Posterior vena cava (tissue), 2 donors: ENCODE measurements at places on chromosomes 16 and 17. TPM values are rescaled to one million over a fixed set of nuclear protein-coding genes. Genes with fewer than 3 reads are reported as not detected.
A peak's percentile ranks its signal among the peaks of the same experiment; 100 is the strongest.

DNA sequence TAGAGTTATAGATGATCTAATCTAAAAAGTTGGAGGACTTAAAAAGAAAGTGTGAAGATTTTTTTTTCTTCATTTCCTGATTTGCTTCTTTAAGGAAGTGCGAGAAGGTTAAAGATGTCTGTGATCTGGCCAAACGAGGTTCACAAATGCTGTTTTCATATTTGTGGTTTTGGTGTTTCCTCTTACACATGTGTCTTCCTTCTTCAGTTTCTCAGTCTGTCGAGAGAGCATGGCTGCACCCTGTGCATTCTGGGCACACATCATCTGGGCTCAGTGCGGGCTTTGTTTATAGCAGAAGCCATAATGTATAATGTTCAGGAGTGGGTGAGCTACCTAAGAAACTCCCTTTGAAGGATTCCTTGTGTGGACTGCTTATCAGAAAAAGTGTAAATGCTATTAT is 260.4 kb upstream of the TBX2 start:
- no peak for DNase-seq

- no peak for DNase-seq
These were observed 631 bp downstream of the RETREG3 start for GRCh38 chr17:42608305-42609181.

- DNase-seq = no peak
These were observed 32.4 kb downstream of the TIMM22 start for GRCh38 chr17:1029196-1029921.

DNA sequence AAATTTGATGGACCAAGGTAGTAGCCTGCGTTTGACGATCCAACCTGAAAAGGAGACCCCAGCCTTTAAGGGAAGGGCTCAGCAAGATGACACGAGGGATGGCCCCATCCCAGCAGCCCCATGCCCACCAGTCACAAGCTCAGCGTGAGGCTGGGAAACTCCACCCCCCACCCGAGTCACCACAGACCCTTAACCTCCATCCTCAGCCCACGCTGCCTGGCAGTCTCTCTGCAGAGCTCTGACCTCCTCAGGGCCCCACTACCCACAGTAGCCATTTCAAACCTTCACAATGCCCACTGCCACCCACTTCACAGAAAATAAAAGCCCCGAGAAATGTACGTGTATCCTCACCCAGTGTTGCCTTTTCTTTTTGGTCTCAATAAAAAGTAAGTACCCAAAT is 18.7 kb downstream of the USP36 start:
- DNase-seq = peak; percentile 50

DNA sequence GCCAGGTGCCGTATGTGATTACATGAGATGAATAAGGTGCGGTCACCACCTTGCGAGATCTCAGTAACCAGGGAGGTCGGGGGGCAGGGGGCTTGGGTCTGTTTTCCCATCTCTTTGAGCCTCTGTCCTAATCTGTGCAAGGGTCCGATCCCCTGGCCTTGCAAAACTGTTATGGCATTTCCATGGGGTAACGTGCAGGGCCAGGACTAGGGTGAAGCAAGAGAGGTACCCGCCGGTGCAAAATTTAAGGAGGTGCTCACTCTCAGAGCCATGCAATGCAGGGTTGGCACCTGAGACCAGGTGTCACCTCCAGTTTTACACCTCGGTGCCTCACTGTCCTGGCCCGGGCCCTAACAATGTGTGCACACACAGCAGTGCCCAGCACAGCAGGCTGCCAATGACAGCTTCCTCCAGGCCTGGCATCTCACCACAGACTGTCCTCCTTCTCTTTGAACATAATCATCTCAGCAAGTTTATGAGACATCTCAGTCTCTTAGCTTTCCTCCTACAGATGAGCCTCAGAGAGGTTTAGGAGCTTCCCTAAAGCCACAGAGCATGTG is 43.6 kb downstream of the C16orf95 start:
- peak; percentile 58 for DNase-seq

DNA sequence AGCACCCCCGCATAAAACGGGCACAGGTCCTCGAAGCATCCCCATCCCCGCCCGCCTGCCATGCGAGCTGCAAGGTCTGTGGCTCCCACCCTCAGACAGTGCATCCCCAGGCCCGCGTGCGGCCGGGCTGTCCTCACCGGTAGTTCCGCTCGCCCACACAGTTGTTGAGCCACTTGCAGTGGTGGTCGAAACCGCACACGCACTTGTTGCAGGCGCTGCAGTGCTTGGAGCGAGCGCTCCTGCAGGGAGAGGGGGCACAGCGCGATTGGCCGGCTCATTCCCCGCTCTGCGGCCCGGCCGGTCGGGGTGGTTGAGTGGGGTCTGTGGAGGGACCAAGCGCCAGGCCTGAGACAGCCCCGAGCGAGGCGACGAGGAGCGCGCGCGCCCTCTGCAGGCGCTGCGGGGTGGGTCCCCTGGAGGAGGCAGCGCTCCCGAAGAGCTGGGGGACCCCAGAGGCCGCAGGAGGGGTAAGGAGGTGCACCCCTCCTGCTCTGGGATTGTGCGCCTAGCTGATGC is 6.0 kb upstream of the TPPP3 start:
- DNase-seq = no peak

- no peak for DNase-seq
These were observed 29.5 kb upstream of the MAPK3 start for GRCh38 chr16:30152517-30152916.

DNA sequence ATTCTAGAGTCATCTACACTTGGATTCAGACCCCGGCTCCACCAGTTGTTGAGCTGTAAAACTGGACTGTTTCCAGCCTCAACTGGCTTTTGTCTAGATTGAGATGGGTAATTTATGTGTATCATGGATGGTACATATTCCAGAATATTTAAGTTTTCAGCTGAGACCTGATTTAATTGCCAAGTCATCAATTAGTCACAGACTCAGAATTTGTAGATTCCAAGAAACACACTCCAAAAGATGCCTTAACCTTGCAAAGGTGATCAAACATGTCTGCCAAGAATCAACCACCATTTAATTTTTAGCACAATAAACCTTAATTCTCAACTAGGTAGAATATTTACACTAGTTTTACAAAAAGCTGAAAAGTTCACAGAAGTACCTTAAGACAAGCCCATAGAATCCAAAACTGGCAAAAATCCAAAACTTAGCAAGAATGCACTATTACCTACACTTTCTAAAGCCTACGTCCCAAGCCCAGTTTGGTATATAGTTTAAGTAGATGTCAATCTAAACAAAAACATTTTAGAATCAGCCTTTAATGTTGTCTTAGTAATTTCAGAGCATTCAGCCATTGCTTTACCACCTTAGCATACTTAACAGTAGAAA is 17.7 kb downstream of the SIAH1 start:
- no peak for DNase-seq

DNA sequence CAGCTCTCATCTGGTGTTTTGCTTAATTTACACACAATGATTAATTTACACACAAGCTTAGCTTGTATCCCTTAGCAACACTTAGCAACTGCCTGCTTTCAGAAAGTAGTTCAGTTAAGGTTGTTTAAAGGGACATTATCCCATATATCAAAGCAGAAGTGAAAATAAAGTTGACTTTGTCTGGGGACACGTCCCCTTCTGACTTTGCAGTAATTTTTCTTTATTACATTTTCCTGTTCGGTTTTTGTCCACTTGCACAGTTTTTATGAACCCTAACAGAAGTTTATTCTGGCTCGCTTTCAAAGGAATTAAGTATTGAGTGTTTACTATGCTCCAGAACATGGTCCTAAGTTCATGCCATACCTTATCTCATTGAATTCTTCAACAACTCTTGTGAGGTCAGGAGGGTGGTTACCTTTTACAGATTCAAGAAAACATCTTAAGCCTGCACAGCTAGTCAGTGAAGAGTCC is 41.5 kb downstream of the ARHGAP44 start:
- DNase-seq = no peak

DNA sequence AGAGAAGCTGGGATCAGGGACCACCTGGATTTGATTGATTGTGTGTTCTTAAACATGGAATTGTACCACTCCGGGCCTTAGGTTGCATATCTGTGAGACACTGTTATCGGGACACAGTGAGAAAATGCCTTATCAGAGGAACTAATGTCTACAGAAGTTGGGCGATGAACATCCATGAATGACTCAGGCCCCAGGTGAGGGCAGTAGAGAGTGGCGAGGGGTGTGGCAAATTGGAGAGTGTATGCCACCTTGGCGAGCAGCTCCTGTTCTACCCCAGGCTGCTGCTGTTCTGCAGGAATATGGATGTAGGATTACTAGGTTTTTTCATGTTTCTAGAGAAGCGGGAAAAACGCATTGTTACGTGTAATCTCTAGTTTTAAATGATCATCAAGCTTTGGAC is 38.8 kb downstream of the CLEC16A start:
- no peak for DNase-seq

DNA sequence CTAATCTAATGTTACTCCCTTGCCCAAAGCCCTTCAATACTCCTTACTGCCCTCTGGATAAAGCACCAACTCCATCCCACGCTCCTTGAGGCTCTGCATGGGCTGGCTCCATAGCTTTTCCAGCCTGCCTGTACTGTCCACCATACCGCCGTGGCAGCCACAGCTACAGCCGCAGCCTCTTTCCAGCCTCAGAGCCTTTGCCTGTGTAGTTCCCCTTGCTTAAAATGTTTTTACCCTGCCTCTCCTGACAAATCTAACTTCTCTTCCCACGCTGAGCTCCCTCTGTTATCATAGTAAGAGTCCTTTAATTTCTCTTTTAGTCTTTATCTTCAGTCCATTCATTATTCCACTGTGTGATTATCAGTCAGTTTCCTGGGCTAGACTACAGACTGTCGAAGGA is 22.0 kb downstream of the TEX14 start:
- no peak for DNase-seq

- no peak for DNase-seq
These were observed 31.8 kb upstream of the IRF8 start for GRCh38 chr16:85867189-85867588.

- DNase-seq = no peak
These were observed 3.2 kb upstream of the IL17C start for GRCh38 chr16:88634994-88635670.

GRCh38 chr16:85991425-85991824 is 92.5 kb downstream of the IRF8 start:
- peak; percentile 61 for DNase-seq

GRCh38 chr17:8563024-8563776 is 67.3 kb downstream of the MYH10 start:
- no peak for DNase-seq

GRCh38 chr16:24966634-24967033 is 48.5 kb downstream of the ARHGAP17 start:
- no peak for DNase-seq

- no peak for DNase-seq
These were observed 961.9 kb downstream of the CDH11 start for GRCh38 chr16:64159976-64160375.

DNA sequence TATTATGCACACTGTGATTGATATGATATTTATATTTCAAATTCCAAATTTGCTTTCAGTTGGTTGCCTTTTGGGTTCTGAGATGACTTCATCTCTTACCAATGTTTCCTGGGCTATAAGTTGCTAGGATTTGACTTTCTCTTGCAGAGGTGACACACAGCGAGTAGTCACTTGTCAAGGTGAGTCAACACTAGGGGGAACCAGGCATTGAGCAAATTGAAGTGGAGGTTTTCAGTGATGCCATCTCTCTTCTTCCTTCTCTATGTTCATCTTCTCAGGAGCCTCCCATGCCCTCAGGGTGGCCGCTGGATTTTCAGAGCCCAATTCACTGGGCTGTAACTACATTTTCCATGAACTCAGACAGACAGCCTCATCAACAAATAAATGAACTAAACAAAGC is 6.0 kb upstream of the CPD start:
- no peak for DNase-seq

GRCh38 chr17:72576289-72576759 is 455.5 kb downstream of the SOX9 start:
- no peak for DNase-seq

DNA sequence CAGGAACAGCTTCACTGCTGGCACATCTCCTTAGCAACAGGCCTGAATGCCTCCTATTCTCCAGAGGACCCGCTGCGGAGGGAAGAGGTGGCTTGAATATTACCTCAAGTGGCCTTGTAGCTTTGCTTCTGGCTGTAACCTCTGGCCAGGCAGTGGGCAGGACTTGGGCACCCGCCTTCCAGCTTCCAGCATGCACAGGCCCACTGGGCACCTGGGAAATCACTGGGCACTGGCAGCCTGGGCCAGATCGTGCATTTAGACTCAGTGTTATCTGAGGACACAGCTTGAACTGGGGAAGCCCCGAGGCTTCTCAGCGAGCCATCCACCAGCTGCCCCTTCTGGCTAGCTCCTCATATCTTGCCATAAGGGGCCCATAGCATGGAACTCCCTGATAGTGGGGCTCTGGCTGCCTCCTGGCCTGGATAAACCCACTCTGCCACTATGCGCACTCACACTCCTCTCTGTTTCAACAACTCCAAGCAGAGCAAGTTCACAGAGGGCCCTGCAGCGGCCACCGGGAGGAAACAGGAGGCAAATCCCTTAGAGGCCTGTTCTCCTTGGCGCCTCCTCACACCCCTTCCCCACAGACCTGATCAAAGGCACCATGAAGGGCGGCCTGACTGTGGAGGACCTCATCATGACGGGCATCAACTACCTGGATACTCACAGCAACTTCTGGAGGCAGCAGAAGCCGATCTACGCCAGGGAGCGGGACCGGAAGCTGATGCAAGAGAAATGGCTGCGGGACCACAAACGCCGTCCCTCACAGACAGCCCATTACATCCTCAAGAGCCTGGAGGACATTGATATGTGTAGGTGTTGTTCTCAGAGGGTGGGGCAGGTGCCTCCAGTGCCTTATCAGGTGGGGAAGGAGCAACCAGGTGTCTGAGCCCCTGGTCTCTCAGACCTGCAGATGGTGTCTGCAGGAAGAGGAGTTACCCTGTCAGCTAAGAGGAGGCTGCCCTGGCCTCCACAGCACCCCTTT is 7.8 kb downstream of the ODAD4 start:
- DNase-seq = no peak

GRCh38 chr16:89037261-89038152 is 56.1 kb upstream of the ACSF3 start:
- DNase-seq = peak; percentile 78

- DNase-seq = peak; percentile 53
These were observed 377.8 kb upstream of the TNRC6C start for GRCh38 chr17:77580531-77581270.

TNFRSF13B gene
- not detected for total RNA-seq

MFAP4 gene
- total RNA-seq = 231 TPM

IL17C gene
- not detected for total RNA-seq

CES3 gene
- 1.3 TPM for total RNA-seq

KRT25 gene
- not detected for total RNA-seq

RNF43 gene
- total RNA-seq = not detected

RPS6KB1 gene
- 41.0 TPM for total RNA-seq

SLC7A6OS gene
- 9.9 TPM for total RNA-seq

PMFBP1 gene
- 0.60 TPM for total RNA-seq

PYDC1 gene
- total RNA-seq = not detected

BAIAP2 gene
- 30.5 TPM for total RNA-seq

GPR179 gene
- not detected for total RNA-seq

KRT28 gene
- not detected for total RNA-seq

ABCC11 gene
- total RNA-seq = not detected

ELP5 gene
- total RNA-seq = 36.5 TPM
